ENCODE measurements at places on chromosomes 6 and 20. TPM values are rescaled to one million over a fixed set of nuclear protein-coding genes. Genes with fewer than 3 reads are reported as not detected.
A peak's percentile ranks its signal among the peaks of the same experiment; 100 is the strongest.

- no peak for DNase-seq
Measured at GRCh38 chr6:51098791-51099190, 280.1 kb downstream of the TFAP2B start.

- DNase-seq, result no peak
Measured at GRCh38 chr6:136809091-136809860, 13.1 kb upstream of the PEX7 start.

GRCh38 chr6:29517245-29517644 is 29.5 kb upstream of the MAS1L start:
- peak; percentile 26 for DNase-seq

DNA sequence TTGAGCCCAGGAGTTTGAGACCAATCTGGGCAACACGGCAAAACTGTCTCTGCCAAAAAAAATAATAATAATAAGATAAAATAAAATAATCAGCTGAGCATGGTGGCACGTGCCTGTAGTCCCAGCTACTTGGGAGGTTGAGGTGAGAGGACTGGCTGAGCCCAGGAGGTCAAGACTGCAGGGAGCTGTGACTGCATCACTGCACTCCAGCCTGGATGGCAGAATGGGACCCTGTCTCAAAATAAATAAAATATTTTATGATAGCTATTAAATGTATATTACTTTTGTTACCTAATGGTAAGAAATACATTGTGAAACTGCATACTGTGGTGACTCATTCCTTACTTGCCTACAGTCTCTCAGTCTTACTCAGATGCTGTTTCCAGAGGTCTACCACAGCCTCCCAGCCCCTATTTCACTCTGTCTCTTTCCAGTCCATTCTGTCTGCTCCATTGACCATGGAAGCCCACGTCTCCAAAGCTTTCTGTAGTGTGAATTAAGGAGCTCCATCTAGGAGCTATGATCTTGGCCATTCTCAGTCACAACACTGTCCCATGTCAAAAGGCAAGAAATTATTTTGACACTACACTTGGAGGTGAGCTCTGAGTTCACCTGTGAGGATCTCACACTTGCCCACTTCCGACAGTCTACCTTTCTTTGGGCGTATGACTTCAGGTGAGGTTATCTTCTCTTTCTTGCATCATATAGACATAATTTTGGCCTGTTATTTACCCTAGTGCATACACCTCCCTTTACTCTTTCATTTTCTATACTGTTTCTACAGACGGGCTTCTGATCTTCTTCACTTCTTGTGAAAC is 22.4 kb upstream of the SNX9 start:
- DNase-seq, result no peak

- DNase-seq, result peak; percentile 85
Measured at GRCh38 chr6:126947070-126947469, 171.4 kb upstream of the RSPO3 start.

DNA sequence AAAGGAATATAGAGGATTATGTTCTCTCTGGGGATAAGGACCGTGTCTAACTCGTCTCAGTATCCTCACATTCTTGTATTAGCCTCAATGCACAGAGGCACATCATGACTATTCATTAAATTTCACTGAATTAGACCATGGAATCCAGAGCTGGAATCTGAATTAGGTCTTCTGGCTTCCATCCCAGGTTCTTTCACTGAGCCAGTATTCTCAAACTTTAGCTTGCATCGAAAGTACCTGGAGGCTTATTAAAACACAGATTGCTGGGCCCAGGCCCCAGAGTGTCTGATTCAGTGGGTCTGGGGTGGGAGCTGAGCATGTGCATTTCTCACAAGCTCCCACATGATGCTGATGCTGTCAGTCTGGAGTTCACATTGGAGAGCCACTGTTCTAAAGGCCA is 142.0 kb downstream of the UST start:
- no peak for DNase-seq

DNA sequence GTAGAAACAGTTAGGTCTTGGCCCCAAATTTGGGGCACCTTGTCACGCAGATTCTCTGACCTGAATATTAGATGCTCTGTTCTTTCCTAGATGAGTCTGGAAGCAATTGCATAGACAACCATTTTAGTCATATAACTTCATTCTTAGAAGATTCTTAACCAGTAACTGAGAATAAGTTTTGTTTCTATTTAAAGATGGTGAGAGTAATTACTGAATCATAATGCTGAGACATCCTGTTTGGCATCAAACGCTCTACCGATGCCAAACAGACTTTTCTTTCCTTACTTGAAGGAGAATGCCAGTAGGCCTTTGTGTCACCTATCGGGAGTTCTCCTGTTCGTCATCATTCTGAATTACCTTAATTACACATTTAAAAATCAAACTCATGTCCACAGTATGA is 131.6 kb upstream of the ID4 start:
- no peak for DNase-seq

DNA sequence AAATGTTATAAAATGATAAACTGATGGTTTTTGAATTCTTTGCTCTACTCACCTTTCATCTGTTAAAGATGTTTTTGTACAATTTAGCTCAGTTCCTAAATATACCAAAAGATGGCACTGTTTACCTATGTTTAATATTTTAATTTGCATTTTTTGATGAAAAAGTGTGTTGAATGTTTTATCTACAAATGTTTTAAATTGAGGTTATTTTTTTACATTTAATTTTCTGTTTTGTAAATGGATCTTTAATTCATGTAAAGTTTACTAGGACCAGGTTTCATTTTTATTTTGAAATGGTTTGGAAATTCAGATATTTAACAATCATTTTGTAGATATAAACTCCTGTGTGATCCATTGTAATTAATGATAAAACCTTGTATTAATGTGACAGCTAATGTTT is 30.0 kb downstream of the CDKAL1 start:
- DNase-seq, result no peak

- no peak for DNase-seq
Measured at GRCh38 chr6:21171801-21172200, 421.8 kb upstream of the SOX4 start.

DNA sequence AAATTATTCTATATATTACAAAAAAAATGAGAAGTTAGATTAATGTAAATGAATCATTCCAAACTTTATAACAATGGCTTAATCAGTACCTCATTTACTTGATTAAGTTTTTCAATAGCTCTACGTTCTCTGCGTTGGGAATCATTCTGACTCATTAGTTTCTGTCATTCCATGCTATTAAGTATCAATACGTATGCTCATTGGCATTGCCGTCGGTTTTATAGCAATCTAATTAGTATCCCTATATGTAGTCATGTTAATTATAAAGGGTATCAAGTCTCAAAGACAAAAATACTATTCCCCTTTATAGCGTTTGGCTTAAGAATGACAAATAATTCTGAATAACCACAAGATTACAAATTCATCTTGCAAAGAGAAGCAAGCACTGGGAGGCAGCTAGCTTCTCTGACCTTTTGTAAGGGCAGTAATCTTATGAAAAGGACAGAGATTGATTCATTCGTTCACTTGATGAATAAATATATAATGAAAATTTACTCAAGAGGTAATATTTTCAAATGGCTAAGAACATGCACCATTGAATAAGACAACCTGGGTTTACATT is 41.8 kb downstream of the OLIG3 start:
- DNase-seq, result no peak

DNA sequence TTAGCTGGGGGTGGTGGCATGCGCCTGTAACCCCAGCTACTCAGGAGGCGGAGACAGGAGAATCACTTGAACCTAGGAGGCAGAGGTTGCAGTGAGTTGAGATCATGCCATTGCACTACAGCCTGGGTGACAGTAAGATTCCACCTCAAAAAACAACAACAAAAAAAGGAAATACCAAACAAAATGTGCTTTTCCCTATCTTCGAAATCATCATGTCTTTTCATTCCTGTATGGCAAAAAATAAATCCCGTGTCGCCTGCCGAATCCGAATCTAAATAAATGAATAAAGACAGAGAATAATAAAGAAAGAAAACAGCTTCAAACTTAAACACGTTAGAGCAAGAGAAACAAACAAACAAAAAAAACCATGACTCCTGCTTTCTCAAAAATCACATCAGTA is 11.8 kb downstream of the B4GALT5 start:
- no peak for DNase-seq

The MYB gene
- 7.5 TPM for total RNA-seq

The ARMH2 gene
- not detected for total RNA-seq

The SMPD2 gene
- total RNA-seq, result 17.6 TPM

The NXT1 gene
- 32.2 TPM for total RNA-seq

The PLN gene
- total RNA-seq, result 3.8 TPM

The MUC21 gene
- not detected for total RNA-seq

The LST1 gene
- total RNA-seq, result 4.3 TPM

The ASIP gene
- total RNA-seq, result 2.0 TPM

Data from lower leg skin (tissue), 4 donors.